ENCODE measurements at places on chromosomes 13 and 19.

GRCh38 chr19:9126900-9127405 lies at the start of gene OR7G3:
Gene OR7G3, minus strand, starts transcription at chr19:9126950. Its CDS starts 0 bp downstream, at chr19:9126950.
- no peak within 1 kb of the TSS for H3K27ac ChIP-seq
- H3K4me3 ChIP-seq, result no peak within 1 kb of the TSS
- H3K27me3 ChIP-seq, result no peaks in the 10 kb centered on the region
- no peaks in the 10 kb centered on the region for H3K36me3 ChIP-seq
- no peak for DNase-seq

DNA sequence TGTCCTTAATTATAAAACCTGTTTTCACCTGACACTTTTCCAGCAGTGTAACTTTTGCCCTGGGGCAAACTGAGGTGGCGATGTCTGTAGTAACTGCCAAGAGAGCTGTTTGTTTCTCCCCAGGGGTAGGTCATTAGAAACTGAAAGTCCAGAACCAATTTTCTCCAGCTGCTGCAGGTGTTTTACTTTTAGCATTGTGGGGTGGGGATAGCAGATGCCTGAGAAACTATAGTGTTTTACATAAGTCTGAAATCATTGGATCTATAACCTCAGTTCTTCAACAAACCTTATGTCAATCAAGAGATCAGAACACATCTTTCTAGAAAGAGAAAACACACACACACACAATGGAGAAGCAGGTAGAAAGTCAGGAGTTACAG lies 92.7 kb downstream of the LHFPL6 start:
- H3K27ac ChIP-seq, result no peak overlapping the region
- DNase-seq, result no peak
- no peaks in the 10 kb centered on the region for H3K4me1 ChIP-seq
- no peaks in the 10 kb centered on the region for H3K27me3 ChIP-seq

DNA sequence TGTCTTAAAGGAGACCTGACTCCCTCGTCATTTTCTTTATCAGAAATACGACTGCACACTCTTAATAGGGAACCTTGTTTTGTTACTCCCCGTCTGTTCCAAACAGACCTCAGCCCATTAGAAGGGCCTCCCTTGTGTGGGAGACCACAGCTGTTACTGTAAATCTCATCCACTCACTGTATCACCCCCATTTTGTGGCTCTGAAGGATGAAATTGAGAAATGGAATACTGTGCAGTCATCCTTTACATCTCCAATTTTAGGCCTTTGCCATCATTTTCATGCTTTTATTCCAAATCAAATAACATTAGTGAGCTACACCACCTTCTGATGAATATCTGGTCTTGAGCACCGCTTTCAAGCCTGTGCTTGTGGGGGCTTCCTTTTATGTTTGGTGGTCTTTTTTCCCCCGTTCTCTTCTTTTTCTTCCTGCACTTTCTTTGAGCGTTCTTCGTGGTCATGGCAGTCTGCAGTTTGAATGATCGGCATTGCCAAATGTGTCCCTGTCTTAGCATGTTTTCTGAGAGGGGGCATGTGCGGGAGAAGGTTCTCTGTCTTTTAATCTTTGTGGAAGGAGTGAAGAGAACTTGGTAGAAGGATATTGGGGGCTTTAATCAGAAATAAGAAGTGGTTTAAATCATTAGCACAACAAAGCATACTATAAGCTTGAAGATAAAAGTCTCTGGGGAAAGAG lies 65.8 kb downstream of the GGACT start:
- DNase-seq, result no peak
- H3K27ac ChIP-seq, result no peak overlapping the region
- H3K4me3 ChIP-seq, result no peak overlapping the region

DNA sequence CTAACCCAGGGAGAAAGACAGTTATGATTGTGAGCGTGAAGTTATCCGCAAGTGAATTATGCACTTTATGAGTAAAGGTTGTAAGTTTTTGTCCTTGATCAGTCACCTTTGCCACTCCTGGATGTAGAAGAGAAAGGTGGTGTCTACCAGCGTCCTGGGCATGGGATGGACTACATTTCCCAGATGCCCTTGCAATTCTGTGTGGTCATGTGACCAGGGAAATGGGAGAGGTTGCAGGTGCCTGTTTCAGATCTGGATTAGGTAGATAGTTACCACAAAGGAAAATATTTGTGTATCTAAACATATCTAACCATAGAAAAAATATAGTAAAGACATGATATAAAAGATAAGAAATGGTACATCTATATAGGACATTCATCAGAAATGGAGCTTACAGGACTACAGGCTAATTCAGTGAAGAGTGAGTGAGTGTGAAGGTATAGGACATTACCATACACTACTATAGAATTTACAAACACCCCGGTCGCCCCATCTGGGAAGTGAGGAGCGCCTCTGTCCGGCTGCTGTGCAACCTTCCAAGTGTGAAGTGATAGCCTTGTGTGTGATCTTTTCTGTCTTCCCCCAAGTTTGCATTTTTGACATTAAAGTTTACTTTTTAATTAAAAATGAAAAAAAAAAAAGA lies 51.6 kb upstream of the CACNA1A start:
- H3K4me1 ChIP-seq, result no peaks in the 10 kb centered on the region
- no peak overlapping the region for H3K27ac ChIP-seq
- H3K36me3 ChIP-seq, result no peaks in the 10 kb centered on the region
- no peak for DNase-seq
- H3K4me3 ChIP-seq, result no peak overlapping the region
